ENCODE measurements at places on chromosomes 12 and 14.

DNA sequence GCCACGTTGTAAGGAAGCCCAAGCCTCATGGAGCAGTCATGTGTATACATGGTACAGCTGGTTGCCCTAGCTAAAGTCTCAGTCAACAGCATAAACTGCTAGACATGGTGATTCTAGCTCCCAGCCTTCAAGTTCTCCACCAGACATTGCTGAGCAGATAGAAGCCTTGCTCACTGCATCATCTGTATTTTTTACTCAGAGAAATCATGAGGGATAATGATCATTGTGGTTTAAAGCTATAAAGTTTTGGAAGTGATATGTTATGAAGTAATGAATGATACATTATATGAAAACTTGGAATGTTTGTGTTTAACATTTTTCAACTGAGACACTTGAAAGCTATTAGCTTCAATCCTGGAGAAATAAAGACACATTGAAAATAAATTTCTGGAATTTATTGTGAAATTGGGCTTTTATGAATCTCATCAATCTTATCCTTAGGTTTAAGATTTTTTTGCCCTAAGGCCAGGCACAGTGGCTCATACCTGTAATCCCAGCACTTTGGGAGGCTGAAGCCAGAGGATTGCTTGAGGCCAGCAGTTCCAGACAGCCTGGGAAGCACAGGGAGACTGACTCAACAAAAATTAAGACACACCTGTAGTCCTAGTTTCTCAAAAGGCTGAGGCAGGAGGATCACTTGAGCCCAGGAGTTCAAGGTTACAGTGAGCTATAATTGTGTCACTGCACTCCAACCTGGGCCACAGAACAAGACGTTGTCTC lies 5.6 kb upstream of the NFATC4 start:
- no peaks in the 10 kb centered on the region for H3K36me3 ChIP-seq
- DNase-seq, result no peak
- no peak overlapping the region for H3K27ac ChIP-seq
- no peak overlapping the region for H3K4me3 ChIP-seq
- H3K27me3 ChIP-seq, result peaks cover 30% of the 10 kb centered on the region

DNA sequence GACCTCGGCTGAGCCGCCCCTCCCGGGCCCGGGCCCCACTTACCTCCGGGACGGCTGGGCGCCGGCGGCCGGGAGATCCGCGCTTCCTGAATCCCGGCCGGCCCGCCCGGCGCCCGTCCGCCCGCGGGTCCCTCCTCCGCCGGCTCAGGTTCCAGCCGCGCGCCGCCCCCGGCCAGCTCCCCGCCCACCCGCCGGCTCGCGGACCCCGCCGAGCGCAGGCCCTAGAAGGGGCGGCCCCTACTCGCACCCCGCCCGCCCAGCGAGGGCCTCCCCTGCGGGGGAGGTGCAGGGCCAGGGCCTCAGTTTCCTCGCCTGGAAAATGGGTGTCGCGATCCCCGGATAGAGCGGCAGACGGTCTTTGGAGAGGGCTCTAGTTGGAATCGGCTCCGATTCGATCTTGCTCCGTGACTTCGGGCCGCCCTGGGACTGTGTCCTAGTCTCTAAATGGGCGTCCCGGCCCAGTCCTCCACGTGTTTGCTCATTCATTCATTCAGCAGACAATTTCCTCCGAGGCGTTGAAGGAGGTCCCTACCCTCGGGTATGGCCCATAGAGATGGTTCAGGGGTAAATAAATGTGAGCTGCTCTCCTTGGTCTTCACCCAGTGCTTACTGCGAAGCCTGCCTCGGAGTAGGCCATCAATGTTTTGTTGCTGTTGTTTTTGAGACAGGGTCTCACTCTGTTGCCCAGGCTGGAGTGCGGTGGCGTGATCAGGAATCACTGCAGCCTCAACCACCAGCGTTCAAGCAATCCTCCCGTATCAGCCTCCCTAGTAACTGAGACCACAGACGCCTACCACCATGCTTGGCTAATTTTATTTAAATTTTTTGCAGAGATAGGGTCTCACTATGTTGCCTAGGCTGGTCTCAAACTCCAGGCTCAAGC lies at the start of gene TRPV4:
Gene TRPV4, minus strand, starts transcription at position 92 of the 883 bp plus-strand sequence. CDS start 18,602 bp downstream, outside the sequence.
- no peak within 1 kb of the TSS for H3K27ac ChIP-seq
- H3K36me3 ChIP-seq, result peaks cover 4% of the 10 kb centered on the region
- H3K4me3 ChIP-seq, result no peak within 1 kb of the TSS

DNA sequence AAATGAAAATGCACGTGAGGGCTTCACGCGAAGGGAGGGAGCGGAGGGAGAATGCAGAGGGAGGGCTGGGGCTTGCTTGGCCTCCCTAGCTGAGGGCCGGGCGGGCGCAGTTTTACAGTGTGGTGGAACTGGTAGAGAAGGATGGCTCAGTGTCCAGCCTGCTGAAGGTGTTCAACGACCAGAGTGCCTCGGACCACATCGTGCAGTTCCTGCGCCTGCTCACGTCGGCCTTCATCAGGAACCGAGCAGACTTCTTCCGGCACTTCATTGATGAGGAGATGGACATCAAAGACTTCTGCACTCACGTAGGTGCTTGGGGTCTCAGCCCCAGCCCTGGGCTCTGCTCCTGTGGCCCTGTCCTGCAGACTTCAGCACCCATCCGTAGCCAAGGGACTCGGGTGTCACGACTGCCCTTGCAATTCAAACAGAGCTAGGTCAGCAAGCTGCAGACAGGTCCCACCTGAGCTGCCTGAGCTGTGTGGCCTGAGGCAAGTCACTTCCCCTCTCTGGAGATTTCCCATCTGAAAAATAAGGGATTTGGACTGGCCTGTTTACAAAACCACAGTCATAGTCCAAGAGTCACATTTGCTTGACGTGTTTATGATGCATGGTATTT lies 18.4 kb downstream of the OTUB2 start:
- H3K4me3 ChIP-seq, result no peak overlapping the region
- no peak overlapping the region for H3K27ac ChIP-seq
- no peaks in the 10 kb centered on the region for H3K4me1 ChIP-seq
- H3K36me3 ChIP-seq, result no peaks in the 10 kb centered on the region

DNA sequence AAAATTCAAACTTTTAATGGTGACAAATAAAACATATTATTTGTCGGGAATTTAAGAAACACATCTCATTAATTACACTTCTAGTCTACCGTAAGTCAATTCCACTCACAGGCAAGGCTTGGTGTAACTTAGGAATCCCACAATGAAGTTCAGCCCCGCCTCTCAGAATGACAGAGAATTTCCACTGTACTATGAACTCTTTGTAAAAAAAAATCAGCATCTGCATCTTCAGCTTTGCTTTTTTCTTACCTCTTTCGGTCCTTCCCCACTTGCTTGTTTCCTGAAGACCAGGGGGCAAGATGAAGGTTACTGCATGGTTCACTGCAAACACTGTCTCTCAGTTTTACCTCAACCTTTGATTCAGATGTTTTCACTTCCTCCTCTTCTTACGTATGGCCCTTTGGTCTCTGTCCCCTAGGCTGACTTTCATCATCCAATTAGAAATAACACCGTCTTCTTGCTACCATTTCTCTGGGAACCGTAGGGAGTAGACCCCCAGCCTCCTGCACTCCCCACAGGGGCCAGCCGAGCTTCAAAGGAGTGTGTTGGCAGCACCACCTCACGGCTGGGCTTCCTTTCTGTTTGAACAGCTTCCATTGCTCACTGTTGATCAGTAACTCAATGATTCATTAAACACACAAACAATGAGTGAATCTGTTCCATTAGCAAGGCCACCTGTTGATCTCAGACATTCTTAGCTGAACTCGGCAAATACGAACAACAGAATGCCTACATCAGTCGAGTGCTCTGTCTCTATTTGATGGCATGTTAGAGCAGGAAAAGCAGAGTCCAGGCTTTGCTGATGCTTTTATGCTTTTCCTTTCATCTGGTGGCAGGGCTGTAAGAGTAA lies 343.0 kb downstream of the BMP4 start:
- H3K27me3 ChIP-seq, result no peaks in the 10 kb centered on the region
- no peak overlapping the region for H3K27ac ChIP-seq
- DNase-seq, result no peak
- no peaks in the 10 kb centered on the region for H3K4me1 ChIP-seq
- H3K4me3 ChIP-seq, result no peak overlapping the region

- no peak overlapping the region for H3K27ac ChIP-seq
- no peak for DNase-seq
- peaks cover 28% of the 10 kb centered on the region for H3K36me3 ChIP-seq
- H3K27me3 ChIP-seq, result no peaks in the 10 kb centered on the region
- H3K4me3 ChIP-seq, result no peak overlapping the region
These were observed 4.3 kb downstream of the NAP1L1 start for GRCh38 chr12:76080017-76080728.

- peak; percentile 88 for DNase-seq
- no peaks in the 10 kb centered on the region for H3K27me3 ChIP-seq
- peak overlapping the region; percentile 89 for H3K4me3 ChIP-seq
- H3K27ac ChIP-seq, result peak overlapping the region; percentile 99
- H3K36me3 ChIP-seq, result peaks cover 19% of the 10 kb centered on the region
- peaks cover 55% of the 10 kb centered on the region for H3K4me1 ChIP-seq
These were observed 136.5 kb upstream of the AMIGO2 start for GRCh38 chr12:47216150-47216677.

DNA sequence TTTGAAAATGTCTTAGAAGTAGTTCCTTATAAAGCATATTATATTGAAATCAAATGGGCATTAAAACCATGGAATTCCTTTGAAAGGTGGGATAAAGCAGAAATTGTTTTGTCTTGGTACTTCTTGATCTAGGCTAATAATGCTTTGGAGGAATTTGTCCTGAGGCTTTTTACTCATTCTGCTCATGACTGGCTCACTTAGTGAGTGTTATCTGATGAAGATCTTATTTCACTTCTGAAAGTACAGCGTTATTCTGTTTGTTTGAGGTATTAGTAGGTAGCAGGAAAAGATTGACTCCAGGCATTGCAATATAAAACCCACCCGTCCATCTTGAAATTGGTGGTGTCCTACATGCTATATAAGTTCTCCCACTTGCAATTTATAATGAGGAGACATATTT lies 5.5 kb downstream of the C12orf71 start:
- no peaks in the 10 kb centered on the region for H3K27me3 ChIP-seq
- DNase-seq, result no peak
- no peaks in the 10 kb centered on the region for H3K4me1 ChIP-seq
- H3K4me3 ChIP-seq, result no peak overlapping the region
- H3K27ac ChIP-seq, result no peak overlapping the region

DNA sequence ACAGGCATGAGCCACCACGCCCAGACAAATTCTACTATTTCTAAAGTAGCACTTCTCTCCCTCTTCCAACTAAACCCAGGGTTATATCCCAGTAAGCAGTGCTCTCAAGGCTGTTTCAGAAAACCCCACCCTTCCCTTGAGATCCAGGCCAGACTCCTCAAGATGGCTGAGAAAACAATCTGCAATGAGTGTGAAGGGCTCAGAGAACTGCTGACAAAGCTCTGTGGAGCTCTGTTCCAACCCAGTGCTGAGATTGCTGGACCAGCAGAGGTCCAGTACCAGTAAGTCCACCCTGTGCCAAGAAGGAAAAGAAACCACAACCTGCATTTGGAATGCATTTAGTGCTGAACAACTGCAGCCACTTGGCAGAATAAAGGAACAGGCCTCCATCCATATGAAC lies 3.7 kb upstream of the IFFO1 start:
- no peak for DNase-seq
- no peaks in the 10 kb centered on the region for H3K27me3 ChIP-seq
- H3K4me3 ChIP-seq, result no peak overlapping the region
- peaks cover 15% of the 10 kb centered on the region for H3K36me3 ChIP-seq
- no peak overlapping the region for H3K27ac ChIP-seq

DNA sequence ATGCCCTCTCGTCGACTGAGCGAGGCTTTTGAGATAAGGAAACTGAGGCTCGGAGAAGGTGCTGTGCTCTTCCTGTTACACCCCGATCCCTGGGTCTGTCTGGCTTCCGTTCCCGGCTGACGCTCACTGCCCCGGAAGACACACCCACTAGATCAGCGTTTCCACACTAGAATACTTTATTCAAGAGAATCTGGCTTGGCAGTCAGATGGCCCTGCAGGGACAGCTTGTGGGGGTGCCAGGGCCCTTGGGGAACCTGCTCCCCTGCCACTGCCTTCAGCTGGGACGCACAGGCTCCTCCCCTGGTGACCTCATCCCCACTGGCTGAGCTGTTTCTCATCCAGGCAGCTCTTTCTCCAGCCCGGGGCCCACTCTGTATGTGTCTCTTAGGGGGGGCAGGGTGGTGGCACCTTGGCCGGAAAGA lies 13.7 kb downstream of the PGF start:
- H3K4me3 ChIP-seq, result peak overlapping the region; percentile 79
- H3K4me1 ChIP-seq, result peaks cover 38% of the 10 kb centered on the region
- peak; percentile 72 for DNase-seq
- peak overlapping the region; percentile 87 for H3K27ac ChIP-seq

DNA sequence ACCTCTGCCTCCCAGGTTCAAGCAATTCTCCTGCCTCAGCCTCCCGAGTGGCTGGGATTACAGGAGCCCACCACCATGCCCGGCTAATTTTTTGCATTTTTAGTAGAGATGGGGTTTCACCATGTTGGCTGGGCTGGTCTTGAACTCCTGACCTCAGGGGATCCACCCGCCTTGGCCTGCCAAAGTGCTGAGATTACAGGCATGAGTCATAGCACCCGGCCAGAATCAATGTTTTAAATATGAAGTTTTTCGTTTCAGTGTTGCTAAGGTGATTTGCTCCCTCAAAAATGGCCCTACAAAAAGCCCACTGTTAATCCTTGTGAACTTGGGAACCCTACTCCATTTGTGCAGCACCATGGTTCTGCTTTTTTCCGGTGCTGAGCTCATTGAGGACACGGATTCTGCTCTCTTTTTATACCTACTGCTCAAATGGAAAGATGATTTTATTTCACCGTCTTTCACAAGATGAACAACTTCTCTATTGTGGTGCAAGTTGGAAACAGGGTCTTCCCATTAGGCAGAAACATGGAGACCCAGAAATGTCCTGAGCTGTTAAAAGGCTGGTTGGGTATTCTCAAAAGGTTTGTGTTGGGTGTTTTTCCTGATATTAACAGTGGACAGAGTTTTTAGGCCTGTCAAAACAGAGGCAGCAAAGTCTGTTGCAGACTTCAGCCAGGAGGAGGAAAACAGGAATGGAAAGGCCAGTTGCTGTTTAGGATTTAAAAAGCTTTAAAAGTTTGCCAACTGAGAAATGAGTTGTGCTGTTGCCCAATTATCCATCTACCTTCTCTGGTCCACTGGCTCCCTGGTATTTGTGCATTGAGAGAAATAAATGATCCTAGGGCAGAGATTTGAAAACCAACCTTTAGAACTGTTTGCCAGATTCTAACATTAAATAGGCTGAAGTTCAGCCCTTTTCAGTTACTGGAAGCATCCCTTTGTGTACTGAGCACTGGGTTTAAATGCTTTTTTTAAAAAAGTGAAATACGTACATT lies 85.8 kb downstream of the ATP23 start:
- no peak for DNase-seq
- no peak overlapping the region for H3K27ac ChIP-seq
- peaks cover 3% of the 10 kb centered on the region for H3K27me3 ChIP-seq
- no peaks in the 10 kb centered on the region for H3K4me1 ChIP-seq
- no peak overlapping the region for H3K4me3 ChIP-seq
- peaks cover 3% of the 10 kb centered on the region for H3K36me3 ChIP-seq

Data from natural killer cell treated with Interleukin-12 subunit alpha and Interleukin-12 subunit beta and Interleukin-15 and Interleukin-18, amount 100 ng/mL, for 72 hours (primary cell).